ENCODE measurements at places on chromosomes 3 and 15. TPM values are rescaled to one million over a fixed set of nuclear protein-coding genes. Genes with fewer than 3 reads are reported as not detected.

GRCh38 chr3:45442679-45443253, 54.4 kb downstream of the LARS2 start:
- DNase-seq, result no peak

GRCh38 chr3:17946619-17947018, 204.2 kb upstream of the TBC1D5 start:
- DNase-seq, result no peak

GRCh38 chr3:138945709-138946662, 951 bp downstream of the FOXL2 start:
- no peak for DNase-seq

DNA sequence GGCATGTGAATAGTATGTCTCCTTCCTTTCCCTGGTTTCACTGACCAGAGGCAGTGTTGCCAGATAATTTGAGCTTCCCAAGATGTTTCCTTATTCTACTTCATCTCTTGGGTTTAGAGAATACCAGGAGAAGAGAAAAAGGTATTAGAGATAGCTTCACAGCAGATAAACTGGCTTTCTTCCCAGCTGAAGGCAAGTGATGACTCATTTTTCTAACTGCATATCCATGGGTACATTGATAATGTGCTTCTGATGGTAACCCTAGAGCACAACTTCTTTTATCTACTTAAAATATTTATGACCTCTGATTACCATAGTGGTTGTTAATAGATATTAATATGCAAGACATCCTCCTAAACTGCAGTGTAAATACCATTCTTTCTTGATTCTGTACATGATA, 34.6 kb upstream of the CMTM8 start:
- no peak for DNase-seq

- DNase-seq, result no peak
These were observed 34.4 kb downstream of the CASR start for GRCh38 chr3:122217901-122218300.

GRCh38 chr3:62625268-62625667, 249.9 kb downstream of the CADPS start:
- DNase-seq, result no peak

GRCh38 chr3:188534633-188535032, 380.7 kb downstream of the LPP start:
- DNase-seq, result no peak

GRCh38 chr15:75729326-75730069, 16.9 kb upstream of the CSPG4 start:
- DNase-seq, result no peak

DVL3 gene
- total RNA-seq, result 51.7 TPM

SLC9C1 gene
- 2.2 TPM for total RNA-seq

TIMP4 gene
- 1.1 TPM for total RNA-seq

SMCO1 gene
- total RNA-seq, result not detected

KLHL40 gene
- not detected for total RNA-seq

DCLK3 gene
- 0.04 TPM for total RNA-seq

SKOR1 gene
- total RNA-seq, result not detected

TEX9 gene
- total RNA-seq, result 8.8 TPM

Data from kidney epithelial cell (primary cell).